Breast epithelium (tissue), 4 donors: ENCODE measurements at places on chromosomes 13 and 19.

GRCh38 chr13:46884531-46884930 lies 12.3 kb downstream of the HTR2A start:
- H3K36me3 ChIP-seq, result no peaks in the 10 kb centered on the region
- no peak for DNase-seq
- no peak overlapping the region for H3K27ac ChIP-seq
- no peaks in the 10 kb centered on the region for H3K4me1 ChIP-seq
- no peak overlapping the region for H3K4me3 ChIP-seq

GRCh38 chr19:2731181-2731995 lies 8.4 kb downstream of the SLC39A3 start:
- DNase-seq, result no peak
- H3K36me3 ChIP-seq, result no peaks in the 10 kb centered on the region
- H3K4me1 ChIP-seq, result no peaks in the 10 kb centered on the region
- H3K4me3 ChIP-seq, result no peak overlapping the region
- H3K27me3 ChIP-seq, result no peaks in the 10 kb centered on the region

GRCh38 chr13:103839460-103839859 lies 773.2 kb upstream of the SLC10A2 start:
- DNase-seq, result no peak
- no peak overlapping the region for H3K4me3 ChIP-seq
- no peaks in the 10 kb centered on the region for H3K36me3 ChIP-seq

DNA sequence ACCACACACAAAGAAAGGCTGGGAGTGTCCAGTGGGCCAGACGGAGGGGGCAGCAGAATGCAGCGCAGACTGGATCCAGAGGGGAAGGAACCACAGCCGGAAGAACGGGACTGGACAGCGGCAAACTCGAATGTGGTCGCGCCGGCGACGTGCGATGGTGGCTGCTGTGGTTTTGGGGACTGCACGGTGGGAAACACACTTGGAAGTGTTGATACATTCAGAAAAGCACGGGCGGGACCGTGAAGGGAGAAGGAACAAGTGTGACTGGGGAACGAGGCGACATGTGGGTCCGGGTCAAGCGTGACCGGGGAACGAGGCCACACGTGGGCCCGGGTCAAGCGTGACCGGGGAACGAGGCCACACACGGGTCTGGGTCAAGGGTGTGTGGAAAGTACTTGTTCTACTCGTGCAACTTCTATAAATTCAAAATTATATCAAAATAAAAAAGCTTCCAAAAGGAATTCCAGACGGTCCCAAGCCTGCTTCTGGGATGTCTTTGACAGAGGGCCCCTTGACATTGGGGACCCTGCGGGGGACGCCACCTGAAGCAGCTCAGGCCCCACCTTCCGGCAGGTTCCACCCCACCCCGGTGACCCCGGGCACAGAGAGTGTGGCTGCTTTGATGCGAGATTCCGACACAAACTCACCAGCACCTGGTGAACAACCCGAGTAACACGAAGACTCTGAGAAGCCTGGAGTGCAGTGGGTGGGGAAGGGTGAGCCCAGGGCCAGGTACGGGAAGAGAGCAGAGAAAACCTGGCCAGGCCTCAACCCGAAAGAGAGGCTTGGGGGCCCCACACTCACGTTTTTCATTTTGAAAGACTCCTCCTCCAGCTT lies 25.1 kb upstream of the C13orf46 start:
- DNase-seq, result no peak
- no peak overlapping the region for H3K4me3 ChIP-seq
- no peaks in the 10 kb centered on the region for H3K36me3 ChIP-seq
- no peaks in the 10 kb centered on the region for H3K27me3 ChIP-seq
- H3K27ac ChIP-seq, result no peak overlapping the region
- H3K4me1 ChIP-seq, result no peaks in the 10 kb centered on the region

DNA sequence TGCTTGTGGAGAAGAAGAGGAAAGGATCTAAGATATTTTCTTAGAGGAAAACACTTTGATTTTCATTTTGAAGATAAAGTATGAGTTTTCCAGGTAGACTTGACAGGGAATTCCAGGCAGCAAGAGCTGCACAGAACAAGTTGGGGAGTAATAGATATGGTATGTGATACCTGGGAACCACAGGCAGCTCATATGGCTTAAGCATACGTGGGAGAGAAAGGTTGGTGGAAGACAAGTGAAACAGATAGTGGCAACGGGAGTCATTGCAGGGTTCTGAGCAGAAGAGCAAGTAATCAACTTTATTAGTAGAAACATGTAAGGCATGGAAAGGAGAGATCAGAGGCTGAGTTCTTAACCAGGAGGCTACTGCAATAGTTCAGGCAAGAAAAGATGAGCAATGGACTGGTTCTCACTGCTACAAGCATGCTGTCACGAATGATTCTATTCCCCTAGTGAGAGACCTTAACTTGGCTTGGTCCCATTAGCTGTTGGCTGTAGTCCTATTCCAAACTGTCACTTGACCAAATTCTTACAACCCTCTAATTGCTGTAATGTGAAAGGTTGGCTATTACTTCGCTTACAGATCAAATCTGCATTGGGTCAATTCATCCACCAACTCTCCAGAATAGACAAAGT lies 217.9 kb downstream of the VWA8 start:
- H3K27ac ChIP-seq, result no peak overlapping the region
- H3K36me3 ChIP-seq, result no peaks in the 10 kb centered on the region
- DNase-seq, result no peak
- H3K27me3 ChIP-seq, result no peaks in the 10 kb centered on the region
- H3K4me3 ChIP-seq, result no peak overlapping the region
- H3K4me1 ChIP-seq, result no peaks in the 10 kb centered on the region

DNA sequence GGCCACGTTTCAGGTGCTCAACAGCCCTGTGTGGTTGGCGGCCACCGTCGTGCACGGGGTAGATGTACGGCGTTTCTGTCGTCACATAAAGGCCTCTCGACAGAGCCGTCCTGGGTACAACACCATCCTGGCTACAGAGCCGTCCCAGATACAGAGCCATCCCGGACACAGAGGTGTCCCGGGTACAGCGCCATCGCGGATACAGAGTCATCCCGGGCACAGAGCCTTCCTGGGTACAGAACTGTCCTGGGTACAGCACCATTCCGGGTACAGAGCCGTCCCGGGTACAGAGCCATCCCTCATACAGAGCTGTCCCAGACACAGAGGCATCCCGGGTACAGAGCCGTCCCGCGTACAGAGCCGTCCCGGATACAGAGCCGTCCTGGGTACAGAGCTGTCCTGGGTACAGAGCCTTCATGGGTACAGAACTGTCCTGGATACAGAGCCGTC lies 222.7 kb upstream of the SOX1 start:
- no peak overlapping the region for H3K27ac ChIP-seq
- H3K27me3 ChIP-seq, result peaks cover 23% of the 10 kb centered on the region
- no peaks in the 10 kb centered on the region for H3K4me1 ChIP-seq
- no peak for DNase-seq
- no peaks in the 10 kb centered on the region for H3K36me3 ChIP-seq

- H3K27me3 ChIP-seq, result no peaks in the 10 kb centered on the region
- H3K27ac ChIP-seq, result no peak overlapping the region
- no peak for DNase-seq
Observed at GRCh38 chr19:21047716-21048115, 27.3 kb downstream of the ZNF430 start.

- H3K27ac ChIP-seq, result no peak overlapping the region
- no peaks in the 10 kb centered on the region for H3K36me3 ChIP-seq
- no peak overlapping the region for H3K4me3 ChIP-seq
- H3K27me3 ChIP-seq, result no peaks in the 10 kb centered on the region
Observed at GRCh38 chr13:112938680-112939079, 30.3 kb upstream of the MCF2L start.

DNA sequence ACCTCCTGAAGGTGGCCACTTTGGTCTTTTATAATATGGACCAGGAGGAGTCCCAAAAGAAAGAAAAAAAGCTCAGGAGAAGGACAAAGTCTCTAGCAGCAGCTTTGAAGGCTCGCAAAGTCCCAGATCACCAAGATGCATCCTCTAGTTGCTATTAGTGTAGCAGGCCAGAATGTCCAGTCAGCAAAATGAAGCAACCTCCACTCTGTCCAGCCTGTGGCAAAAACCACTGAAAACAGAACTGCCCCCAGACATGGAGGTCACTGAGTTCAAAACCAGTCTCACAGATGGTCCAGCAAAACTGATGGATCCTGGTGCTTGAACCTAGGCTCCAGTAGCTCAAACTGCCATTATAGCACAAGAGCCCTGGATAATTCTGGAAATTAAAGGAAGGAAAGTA lies 10.4 kb downstream of the LILRB4 start:
- no peak for DNase-seq
- no peak overlapping the region for H3K27ac ChIP-seq
- no peak overlapping the region for H3K4me3 ChIP-seq
- H3K4me1 ChIP-seq, result no peaks in the 10 kb centered on the region
